ENCODE measurements at places on chromosomes 7 and 10. TPM values are rescaled to one million over a fixed set of nuclear protein-coding genes. Genes with fewer than 3 reads are reported as not detected.

GRCh38 chr7:150340024-150340749, 1.2 kb downstream of the RARRES2 start:
- DNase-seq: no peak

- no peak for DNase-seq
Observed at GRCh38 chr7:21733837-21734236, 191.0 kb downstream of the DNAH11 start.

GRCh38 chr10:132135053-132135872, 51.5 kb upstream of the DPYSL4 start:
- no peak for DNase-seq

The TAS2R41 gene
- total RNA-seq: not detected

DNA sequence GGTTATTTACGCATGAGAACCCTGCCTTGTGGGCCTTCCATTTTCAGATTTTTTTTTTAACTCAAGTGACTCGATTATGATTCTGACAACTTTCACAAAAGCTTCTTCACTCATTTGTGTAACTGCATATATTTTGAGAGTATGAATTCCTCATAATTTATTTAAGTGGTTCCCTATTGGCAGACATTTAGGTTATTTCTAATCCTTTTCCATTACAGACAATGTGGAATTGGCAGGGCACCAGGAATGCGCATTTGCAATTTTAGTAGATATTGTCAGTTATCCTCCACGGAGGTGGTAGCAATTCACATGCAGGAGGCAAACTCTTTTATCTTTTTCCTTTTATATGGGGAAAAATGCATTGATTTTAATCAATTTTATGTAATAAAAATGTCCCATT, 2.5 kb downstream of the TMEM176B start:
- no peak for DNase-seq

- no peak for DNase-seq
Observed at GRCh38 chr7:151692721-151693120, 173.0 kb upstream of the RHEB start.
